ENCODE measurements at places on chromosomes 13 and 19.

- DNase-seq: no peak
These were observed 66.7 kb upstream of the LRCH1 start for GRCh38 chr13:46486270-46486669.

DNA sequence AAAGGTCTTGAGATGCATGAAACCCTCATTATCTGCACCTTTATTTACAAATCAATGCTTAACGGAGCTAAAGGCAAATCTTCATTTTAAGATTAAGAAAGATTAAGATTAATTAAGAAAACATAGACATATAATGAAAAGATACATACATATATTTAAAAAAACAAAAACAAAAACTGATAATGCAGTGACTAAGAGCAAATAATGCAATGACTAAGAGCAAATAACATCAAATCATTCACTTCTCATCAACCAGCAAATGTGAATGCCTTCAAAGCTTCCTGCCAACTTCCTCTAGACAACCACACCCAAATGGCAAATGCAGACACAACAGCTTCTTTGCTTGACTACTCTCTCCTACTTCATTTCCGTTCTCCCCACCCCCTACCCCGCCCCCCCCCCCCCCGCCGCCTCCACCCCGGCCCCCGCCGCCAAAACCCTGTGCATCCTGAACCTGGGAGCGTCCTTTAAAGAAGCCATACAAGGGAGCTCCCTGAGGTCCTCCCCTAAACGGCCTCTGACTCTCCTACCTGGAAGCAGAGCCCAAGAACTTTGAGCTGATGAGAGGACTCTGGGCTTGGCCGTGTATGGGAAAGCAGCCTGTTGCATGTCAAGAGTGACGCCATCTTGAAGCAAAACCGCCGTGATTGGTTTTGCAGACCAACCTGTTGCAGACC is 24.5 kb downstream of the TEX101 start:
- peak; percentile 42 for DNase-seq

GRCh38 chr13:90867336-90867683 is 480.2 kb upstream of the MIR17HG start:
- no peak for DNase-seq

DNA sequence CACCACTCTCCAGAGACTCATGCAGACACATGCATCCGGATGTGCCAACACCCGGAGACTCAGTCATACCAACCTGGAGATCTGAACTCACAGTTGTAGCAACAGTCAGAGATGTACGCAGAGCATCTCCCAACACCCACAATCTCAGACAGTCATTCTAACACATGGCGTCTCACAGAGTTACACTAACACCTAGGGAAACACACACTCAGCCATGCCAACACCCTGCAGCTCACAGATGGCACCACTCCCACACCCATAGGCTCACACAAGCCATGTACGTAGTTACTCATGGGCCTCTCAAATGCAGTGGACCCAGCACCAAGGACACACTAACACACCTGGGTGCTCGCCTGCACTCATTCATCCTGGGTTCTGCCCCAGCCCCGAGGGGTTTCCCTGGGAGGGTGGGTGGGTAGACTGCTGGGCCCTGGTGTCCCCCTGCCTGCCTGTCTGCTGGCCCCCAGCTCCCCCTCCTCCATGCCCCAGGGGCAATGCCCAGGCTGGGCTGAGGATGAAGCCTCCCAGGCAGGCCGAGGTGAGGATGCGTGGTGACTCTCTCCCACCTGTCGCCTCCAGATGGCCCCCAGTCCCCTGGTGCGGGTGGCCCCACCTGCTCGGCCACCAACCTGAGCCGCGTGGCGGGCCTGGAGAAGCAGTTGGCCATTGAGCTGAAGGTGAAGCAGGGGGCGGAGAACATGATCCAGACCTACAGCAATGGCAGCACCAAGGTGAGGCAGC is 10.0 kb downstream of the PKN1 start:
- DNase-seq: no peak

- peak; percentile 61 for DNase-seq
These were observed 2.3 kb upstream of the STRN4 start for GRCh38 chr19:46748325-46749109.

Data from stimulated activated CD4-positive, alpha-beta T cell treated with anti-CD3 and anti-CD28 coated beads, Interleukin-2, amount 100 ng/mL, for 4 hours (primary cell).